Esophagus muscularis mucosa (tissue), 4 donors: ENCODE measurements at places on chromosomes 13 and 19. TPM values are rescaled to one million over a fixed set of nuclear protein-coding genes. Genes with fewer than 3 reads are reported as not detected.

RFPL4AL1 gene
- not detected for total RNA-seq

ZNF787 gene
- total RNA-seq: 15.0 TPM

KCNN4 gene
- total RNA-seq: 6.7 TPM

MADCAM1 gene
- total RNA-seq: 0.17 TPM

DNA sequence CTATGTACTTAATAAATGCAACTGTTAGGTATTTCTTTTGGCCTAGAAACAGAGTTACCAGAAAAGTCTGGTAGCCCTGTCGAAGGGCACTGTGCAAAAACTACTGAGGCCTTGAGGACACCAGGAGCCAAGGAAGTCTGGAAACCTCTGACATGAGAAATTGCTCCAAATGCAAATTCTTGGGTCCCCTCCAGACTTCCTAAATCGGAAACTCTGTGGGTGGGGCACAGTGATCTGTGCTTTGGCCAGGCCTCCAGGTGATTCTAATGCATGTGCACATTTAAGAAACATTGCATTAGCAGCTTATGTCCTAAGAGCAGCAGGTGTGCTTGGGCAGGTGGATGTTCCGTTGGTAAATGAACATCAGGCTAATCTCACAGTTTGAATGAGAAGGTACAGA is 50.0 kb downstream of the STARD13 start:
- no peak for DNase-seq

- no peak for DNase-seq
Measured at GRCh38 chr19:1942934-1943555, 2.1 kb downstream of the CSNK1G2 start.

DNA sequence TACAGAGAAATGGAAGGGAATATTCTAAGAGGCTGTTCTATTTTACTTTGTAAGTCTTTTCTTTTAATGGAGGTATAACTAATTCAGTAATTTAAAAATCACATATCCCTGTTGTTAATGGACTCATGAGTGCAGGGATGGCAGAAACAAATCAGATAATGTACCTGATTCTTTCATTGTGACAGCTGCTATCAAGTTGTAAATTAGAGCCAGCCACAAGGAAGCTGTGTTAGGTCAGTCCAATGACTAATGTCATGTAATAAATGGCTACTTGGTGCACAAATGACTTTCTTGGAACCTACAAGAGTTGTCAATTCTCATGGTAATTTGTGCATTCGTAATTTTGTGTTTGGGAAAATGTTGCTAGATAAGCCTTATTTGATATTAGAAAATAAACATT is 446.4 kb downstream of the DCT start:
- no peak for DNase-seq

DNA sequence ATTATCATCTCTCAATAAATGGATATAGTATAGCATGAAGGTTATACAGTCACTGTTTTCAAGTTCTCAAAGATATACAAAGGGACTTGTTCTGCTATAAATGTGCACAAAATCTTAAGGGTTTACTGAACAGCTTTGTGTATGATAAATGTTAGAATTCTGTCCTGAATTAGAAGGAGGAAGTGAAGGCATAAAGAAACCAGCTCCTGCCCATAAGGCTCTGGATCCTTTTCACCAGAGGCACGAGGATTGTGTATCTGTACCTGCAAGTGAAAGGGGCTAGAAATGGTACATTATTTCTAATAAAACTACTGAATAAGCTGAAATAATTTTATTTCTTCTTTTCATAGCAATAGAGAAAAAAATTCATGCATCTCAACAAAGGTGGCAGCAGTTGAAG is 32.4 kb downstream of the PHF11 start:
- no peak for DNase-seq

- no peak for DNase-seq
Measured at GRCh38 chr13:30615866-30616541, 1.7 kb upstream of the USPL1 start.

- no peak for DNase-seq
Measured at GRCh38 chr19:12723381-12723640, 421 bp downstream of the TNPO2 start.

GRCh38 chr19:31516756-31517155 is 167.5 kb upstream of the TSHZ3 start:
- DNase-seq: peak; percentile 55
